Ascending aorta (tissue), 2 donors: ENCODE measurements at places on chromosomes 6 and 20.
A peak's percentile ranks its signal among the peaks of the same experiment; 100 is the strongest.

DNA sequence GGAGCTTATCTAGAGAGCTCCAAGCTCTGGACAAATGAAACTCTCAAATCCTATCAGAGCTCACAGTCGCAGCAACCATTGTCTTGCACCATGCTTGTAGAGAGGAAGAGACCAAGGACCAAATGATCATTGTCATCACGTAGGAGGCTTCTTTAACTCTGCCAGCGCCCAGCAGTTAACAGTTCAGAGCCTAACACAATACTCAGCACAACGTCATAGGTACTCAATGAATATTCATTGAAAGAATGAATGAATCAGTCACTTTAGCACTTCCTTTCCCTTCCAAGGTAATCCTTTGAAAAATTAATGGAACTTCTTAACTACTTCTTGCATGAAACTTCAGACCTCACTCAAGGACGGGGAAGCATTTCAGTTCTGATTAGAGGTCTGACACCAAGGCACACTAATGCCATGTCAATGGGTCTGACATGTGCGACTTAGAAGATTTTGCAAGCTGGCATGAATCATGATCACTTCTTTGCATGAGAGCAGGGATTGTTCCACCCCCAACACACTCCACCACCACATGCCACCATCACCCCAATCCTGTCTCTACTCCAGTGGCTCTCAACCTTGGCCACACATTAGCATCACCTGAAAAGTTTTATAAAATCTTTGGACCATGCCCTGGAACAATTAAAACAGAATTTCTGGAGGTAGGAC, 45.1 kb downstream of the KHDC1L start:
- H3K36me3 ChIP-seq, result no peaks in the 10 kb centered on the region
- no peak for DNase-seq
- no peaks in the 10 kb centered on the region for H3K27me3 ChIP-seq
- no peak overlapping the region for H3K27ac ChIP-seq
- H3K4me3 ChIP-seq, result no peak overlapping the region

DNA sequence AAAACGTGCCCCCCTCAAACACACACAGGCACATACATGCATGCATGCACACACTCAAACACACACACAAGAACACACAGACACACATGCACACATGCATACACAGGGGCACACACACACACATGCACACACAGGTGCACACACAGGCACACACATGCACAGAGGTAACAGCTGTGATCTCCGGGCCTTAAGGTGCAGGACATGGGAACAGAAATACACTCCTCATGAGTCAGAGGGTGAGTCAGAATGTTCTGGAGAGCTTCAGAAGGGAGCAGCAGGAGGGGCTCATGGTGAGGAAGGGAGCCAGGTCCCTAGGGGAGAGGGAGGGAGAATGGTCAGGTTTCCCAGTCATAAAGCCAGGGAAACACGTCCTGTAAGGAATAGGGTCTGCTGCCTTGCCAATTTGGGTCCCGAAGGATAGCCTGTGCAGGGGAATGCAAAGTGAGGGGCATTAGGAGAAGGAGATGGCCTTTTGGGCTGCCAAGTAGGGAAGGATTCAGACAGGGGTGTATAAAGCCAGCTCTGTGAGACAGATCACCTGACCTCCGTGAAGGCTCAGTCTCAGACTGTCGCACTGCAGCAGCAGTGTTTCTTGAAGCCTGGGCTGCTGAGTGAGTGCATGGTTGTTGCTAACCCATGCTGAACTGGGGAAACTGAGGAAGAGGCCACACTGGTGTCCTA, 123.9 kb downstream of the MAFB start:
- H3K36me3 ChIP-seq, result no peaks in the 10 kb centered on the region
- H3K27ac ChIP-seq, result no peak overlapping the region
- no peak for DNase-seq
- no peaks in the 10 kb centered on the region for H3K4me1 ChIP-seq

DNA sequence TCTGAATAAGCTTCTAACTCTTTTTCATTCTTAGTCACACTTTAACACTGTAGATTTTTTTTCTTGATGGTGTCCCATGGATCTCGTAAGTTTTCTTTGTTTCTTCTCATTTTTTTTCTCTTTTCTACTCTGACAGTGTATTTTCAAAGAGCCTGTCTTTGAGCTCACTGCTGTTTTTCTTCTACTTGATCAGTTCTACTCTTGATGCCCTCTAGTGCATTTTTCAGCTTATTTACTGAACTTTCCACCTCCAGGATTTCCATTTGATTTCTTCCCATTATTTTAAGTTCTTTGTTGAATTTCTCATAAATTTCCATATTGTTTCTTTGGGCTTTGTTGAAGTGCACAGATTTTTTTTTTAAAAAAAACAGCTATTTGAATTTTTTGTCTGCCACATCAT, 2641.1 kb upstream of the DEFB115 start:
- no peaks in the 10 kb centered on the region for H3K4me1 ChIP-seq
- no peak overlapping the region for H3K27ac ChIP-seq
- DNase-seq, result no peak
- no peaks in the 10 kb centered on the region for H3K36me3 ChIP-seq
- H3K27me3 ChIP-seq, result no peaks in the 10 kb centered on the region

GRCh38 chr6:52454556-52454955, 34.4 kb downstream of the EFHC1 start:
- H3K27ac ChIP-seq, result no peak overlapping the region
- H3K4me3 ChIP-seq, result no peak overlapping the region
- no peak for DNase-seq
- H3K27me3 ChIP-seq, result no peaks in the 10 kb centered on the region
- no peaks in the 10 kb centered on the region for H3K36me3 ChIP-seq

DNA sequence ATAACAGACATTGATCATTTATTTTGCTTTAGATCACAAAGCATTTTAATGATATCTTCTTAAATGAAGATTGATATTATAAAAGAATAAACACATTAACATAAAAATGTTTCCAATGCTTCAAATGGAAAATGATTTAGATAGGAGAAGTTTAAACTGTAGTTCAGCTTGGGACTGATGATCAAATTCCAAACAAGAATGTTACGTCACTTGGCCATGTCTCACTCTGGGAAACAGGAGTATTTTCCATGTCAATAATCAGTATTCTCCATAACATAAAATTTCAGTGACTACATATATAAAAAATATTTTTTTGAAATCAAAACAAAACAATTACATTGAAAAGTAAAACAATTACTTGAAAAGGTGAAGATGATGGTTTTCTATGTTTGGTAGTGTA, 52.9 kb upstream of the SIM1 start:
- no peaks in the 10 kb centered on the region for H3K4me1 ChIP-seq
- DNase-seq, result no peak
- no peak overlapping the region for H3K27ac ChIP-seq
- peaks cover 23% of the 10 kb centered on the region for H3K36me3 ChIP-seq
- no peaks in the 10 kb centered on the region for H3K27me3 ChIP-seq

DNA sequence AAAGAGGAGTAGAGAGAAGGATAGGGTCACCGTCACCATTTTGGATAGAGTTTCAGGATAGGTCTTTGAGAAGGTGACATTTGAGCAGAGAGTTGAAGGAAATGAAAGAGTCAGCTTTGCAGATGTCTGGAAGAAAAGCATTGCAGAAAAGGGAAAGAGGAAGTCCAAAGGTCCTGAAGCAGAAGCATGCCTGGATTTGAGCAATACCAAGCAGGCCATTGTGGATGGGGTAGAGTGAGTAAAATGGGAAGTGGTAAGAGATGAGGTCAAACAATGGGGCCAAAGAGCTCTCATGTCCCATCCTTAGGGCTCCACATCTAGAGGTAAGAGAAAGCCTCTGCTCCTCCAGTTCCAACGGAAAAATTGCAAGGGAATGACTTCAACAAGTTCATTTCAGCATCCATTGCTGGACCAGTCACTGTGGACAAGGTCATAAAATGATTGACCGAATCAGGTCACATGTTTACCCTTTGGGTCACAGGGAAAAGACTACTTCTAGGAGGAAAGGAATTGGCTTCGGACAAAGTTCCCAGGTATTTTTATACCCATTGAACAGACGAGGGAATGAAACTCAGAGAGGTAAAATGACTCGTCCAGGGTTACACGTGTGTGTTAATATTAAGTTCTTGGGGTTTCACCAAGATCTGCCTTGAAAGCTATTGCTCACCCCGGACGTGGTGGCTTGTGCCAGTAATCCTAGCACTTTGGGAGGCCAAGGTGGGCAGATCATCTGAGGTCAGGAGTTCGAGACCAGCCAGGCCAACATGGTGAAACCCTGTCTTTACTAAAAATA, 6.6 kb upstream of the SAMHD1 start:
- H3K4me3 ChIP-seq, result no peak overlapping the region
- H3K4me1 ChIP-seq, result no peaks in the 10 kb centered on the region
- no peak for DNase-seq
- H3K27me3 ChIP-seq, result no peaks in the 10 kb centered on the region
- no peak overlapping the region for H3K27ac ChIP-seq

GRCh38 chr20:49661560-49662329, 51.9 kb downstream of the B4GALT5 start:
- no peak overlapping the region for H3K27ac ChIP-seq
- peak; percentile 18 for DNase-seq
- no peaks in the 10 kb centered on the region for H3K36me3 ChIP-seq
- no peaks in the 10 kb centered on the region for H3K4me1 ChIP-seq
- no peaks in the 10 kb centered on the region for H3K27me3 ChIP-seq
- no peak overlapping the region for H3K4me3 ChIP-seq

DNA sequence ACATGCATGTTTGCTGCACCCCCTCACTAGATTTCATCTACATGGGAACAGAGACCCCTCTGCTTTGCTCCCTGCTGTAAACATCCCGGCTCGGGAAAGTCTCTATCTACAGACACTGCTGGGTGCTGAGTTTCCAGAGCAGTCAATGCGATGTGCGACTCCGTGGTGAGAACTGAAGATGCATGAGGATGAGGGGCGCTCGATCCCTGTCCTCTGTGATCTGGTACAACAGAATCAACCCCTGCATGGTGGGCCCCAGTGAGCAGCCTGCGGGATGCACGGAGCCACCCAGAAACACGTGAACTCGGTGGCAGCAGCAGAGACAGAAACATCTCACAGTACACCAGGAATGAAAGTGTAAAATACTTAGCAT, 83.1 kb downstream of the THBS2 start:
- DNase-seq, result no peak
- no peak overlapping the region for H3K4me3 ChIP-seq
- H3K27ac ChIP-seq, result peak overlapping the region; percentile 95
- no peaks in the 10 kb centered on the region for H3K36me3 ChIP-seq

DNA sequence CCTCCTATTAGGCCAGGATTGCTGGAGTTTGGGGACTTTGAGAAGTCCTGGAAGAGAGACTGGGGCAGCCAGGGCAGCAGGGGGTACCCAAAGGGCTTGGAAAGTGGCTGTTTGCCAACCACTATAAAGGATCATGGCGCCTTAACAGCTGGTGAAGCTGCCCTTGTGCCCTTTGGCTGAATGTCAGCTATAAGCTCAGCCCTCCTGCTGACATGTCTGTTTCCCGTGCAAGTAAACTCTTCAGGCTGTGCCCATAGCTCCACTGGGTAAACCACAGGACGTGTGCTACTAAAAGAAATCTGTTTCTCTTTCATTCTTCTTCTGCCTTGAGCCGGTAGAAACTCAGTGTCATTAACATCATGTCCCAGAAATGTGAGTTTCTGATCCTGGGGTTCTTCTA, 97.3 kb downstream of the CAP2 start:
- H3K4me3 ChIP-seq, result no peak overlapping the region
- DNase-seq, result no peak
- peak overlapping the region; percentile 70 for H3K27ac ChIP-seq
- H3K4me1 ChIP-seq, result peaks cover 10% of the 10 kb centered on the region
- H3K36me3 ChIP-seq, result no peaks in the 10 kb centered on the region

- peak overlapping the region; percentile 37 for H3K27ac ChIP-seq
- no peaks in the 10 kb centered on the region for H3K36me3 ChIP-seq
- peaks cover 2% of the 10 kb centered on the region for H3K4me1 ChIP-seq
- no peaks in the 10 kb centered on the region for H3K27me3 ChIP-seq
Measured at GRCh38 chr6:47413752-47414422, 63.7 kb upstream of the CD2AP start.

DNA sequence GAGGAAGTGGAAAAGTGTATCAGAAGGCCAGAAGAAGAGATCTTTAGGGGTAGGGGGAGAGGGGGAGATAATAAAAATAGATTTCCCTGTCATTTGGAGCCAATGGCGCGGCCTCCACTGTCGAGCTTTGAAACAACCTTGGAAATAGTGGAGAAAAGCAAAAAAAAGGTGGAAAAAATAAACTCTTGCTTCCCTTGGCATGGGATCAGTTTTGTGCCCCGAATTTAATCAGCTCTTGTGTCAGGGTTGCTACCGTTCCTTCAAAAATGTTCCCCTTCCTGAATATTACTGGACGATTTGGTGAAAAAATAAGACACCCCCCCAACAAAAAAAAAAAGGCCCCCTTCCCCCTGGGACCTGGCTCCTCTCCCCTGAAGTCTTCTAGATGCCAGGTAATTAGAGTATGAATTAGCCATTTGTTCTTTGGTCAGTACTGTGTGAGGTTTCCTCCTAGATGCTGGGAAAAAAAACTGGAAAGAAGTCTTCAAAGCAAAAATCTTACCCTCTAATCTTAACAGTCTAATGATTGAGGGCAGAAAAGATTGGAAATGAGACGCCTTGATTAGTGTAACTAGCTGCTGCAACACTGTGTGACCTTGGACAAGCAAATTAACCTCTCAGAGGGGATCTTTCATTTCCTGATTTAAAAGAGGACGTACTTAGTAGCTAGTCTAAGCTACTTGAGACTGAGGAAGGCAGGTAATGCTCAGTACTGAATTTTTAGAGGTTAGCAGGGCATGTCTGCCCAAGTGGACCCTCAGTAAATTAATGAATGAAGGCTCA, 872 bp upstream of the RBM39 start:
- peak overlapping the region; percentile 97 for H3K27ac ChIP-seq
- no peak for DNase-seq
- peaks cover 27% of the 10 kb centered on the region for H3K36me3 ChIP-seq
- no peaks in the 10 kb centered on the region for H3K27me3 ChIP-seq

DNA sequence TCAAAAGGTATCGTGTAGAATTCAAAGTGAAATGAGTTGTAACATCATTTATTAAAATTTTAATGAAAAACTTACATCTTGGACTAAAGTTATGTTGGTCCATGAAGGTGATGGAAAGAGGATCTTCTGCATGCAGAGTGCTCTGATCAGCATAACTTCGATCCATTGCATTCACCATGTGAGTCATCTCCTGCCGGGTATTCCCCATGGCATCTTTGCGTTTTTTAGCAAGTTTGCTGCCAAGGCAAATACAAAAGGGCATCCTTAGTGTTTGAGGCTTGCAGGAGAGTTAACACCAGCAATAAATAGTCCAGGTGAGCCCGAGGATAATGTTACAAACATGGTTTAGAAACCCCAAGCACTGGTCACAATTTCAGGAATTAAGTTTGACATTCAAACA, 104.2 kb upstream of the THEMIS start:
- H3K4me1 ChIP-seq, result peaks cover 4% of the 10 kb centered on the region
- no peak overlapping the region for H3K4me3 ChIP-seq

DNA sequence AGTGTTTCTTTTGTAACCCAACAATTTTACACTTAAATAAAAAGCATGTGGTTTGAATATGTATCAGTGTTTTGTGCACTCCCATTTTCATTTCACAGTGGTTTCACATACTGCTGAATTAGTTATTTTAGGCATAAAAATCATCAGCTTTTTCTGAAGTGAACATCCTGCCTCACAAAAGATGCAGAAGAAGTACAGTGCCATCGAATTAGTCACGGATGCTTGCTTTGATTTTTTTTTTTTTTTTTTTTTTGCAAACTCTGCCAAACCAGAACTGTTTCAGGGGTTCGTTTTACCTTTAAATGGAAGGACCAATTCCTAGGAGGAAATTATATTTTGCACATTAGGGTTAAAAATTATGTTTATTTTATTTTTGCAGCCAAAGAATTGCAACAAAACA, 158.6 kb downstream of the RPS12 start:
- no peaks in the 10 kb centered on the region for H3K27me3 ChIP-seq
- no peaks in the 10 kb centered on the region for H3K36me3 ChIP-seq
- no peak overlapping the region for H3K4me3 ChIP-seq
- DNase-seq, result no peak

- H3K4me1 ChIP-seq, result no peaks in the 10 kb centered on the region
- no peak overlapping the region for H3K4me3 ChIP-seq
- H3K36me3 ChIP-seq, result no peaks in the 10 kb centered on the region
- DNase-seq, result no peak
- H3K27me3 ChIP-seq, result no peaks in the 10 kb centered on the region
Measured at GRCh38 chr6:28553986-28554881, 28.6 kb downstream of the GPX5 start.
